ENCODE measurements at places on chromosomes 7 and 10.
A peak's percentile ranks its signal among the peaks of the same experiment; 100 is the strongest.

DNA sequence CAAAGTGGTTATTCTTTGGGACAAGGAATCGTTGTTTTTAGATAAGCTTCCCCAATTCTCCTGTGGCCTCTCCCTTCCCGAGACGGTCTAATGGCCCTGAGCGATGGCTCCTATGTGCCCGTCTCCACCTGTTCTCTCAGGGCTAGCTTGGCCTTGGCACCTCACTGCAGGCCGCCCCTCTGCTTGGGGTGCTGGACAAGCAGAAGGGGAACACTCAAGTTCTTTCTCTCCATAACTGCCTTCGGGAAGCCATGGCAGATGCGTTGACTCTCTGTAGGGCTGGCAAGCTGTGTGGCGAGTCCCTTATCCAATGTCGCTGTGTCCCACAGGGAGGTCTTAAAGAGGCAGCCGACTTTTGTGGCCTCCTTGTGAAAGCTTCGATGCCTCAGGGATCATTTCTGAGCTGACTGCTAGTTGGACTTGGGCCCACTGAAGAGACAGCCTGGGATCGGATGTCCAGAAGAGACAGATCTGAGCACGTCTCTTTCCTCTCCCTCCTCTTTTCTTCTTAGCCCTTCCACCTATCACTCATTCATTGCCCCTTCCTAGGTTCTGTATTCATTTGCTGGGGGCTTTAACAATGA is 70.8 kb downstream of the GRK5 start:
- no peak for DNase-seq

- no peak for DNase-seq
These were observed 25.8 kb downstream of the STEAP1 start for GRCh38 chr7:90180011-90180585.

DNA sequence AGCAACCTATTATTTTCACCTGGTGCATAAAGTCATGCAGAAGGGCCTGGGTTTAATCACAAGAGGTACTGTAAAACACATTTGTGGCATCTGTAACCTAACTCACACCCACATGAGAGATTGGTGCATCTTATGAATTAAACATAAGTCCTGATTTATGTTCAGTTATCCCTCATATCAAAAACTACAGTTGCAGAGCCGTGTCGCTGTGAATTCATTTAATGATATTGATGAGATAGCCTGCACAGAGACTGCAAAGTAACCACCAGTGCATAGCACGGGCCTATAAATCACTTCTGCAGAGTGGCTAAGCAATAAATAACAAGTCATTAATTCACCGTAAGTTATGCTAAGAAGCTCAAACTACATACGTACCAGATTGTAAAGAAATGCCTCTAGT is 178.2 kb downstream of the RELN start:
- no peak for DNase-seq

- no peak for DNase-seq
These were observed 57.6 kb downstream of the SGMS1 start for GRCh38 chr10:50566150-50566549.

- no peak for DNase-seq
These were observed 310.4 kb downstream of the CAMK1D start for GRCh38 chr10:12659706-12660105.

GRCh38 chr10:58064714-58065528 is 202.8 kb downstream of the IPMK start:
- peak; percentile 53 for DNase-seq

- no peak for DNase-seq
These were observed 147.0 kb upstream of the SLC13A1 start for GRCh38 chr7:123346766-123347165.

GRCh38 chr7:100432621-100433275 is 3.1 kb downstream of the MEPCE start:
- DNase-seq, result no peak

- DNase-seq, result peak; percentile 35
These were observed 96.6 kb downstream of the MKLN1 start for GRCh38 chr7:131424219-131424822.

- DNase-seq, result no peak
These were observed 868.9 kb upstream of the AUTS2 start for GRCh38 chr7:68729371-68729770.

DNA sequence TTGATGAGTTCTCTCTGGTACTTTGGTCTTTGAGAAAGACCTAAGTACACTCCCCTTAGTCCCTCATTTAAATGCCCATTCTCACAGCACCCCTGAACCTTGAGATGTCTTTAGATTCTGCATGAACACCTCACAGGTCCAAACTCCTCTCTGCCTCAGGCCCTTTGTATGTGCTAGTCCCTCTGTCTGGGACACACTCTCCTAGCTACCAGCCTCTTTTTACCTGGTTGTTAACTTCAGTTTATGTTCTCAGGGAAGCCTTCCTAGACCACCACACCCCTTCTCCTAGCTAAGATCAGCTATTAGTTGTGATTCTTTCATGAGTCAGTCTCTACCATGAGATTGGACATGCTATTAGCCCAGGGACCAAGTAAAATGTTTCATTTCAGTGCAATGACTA is 86.4 kb downstream of the PLCE1 start:
- no peak for DNase-seq

DNA sequence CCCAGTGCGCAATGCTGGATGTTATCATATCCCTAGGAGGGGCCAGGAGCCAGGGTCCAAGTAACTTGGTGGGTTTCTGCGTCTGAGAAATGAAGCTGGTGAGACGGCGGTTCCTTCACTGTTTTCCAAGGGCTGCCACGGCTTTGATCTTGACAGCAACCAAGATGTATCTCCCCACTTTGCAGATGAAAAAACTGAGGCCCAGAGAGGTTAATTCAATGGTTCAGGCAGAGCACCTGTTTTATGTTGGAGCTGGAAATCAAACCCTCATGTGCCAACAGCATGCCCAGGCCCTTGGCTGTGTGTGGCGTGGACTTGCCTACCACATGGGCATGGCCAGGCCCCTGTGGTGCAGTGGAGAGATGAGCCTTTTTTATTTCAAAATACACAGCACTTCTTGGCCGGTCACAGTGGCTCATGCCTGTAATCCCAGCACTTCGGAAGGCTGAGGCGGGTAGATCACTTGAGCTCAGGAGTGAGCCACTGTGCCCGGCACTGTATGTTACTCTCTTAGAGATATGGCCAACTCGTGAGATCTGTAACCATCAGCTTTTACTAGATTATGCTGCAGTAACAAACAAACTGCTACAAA is 225.2 kb upstream of the SH2B2 start:
- DNase-seq, result no peak

DNA sequence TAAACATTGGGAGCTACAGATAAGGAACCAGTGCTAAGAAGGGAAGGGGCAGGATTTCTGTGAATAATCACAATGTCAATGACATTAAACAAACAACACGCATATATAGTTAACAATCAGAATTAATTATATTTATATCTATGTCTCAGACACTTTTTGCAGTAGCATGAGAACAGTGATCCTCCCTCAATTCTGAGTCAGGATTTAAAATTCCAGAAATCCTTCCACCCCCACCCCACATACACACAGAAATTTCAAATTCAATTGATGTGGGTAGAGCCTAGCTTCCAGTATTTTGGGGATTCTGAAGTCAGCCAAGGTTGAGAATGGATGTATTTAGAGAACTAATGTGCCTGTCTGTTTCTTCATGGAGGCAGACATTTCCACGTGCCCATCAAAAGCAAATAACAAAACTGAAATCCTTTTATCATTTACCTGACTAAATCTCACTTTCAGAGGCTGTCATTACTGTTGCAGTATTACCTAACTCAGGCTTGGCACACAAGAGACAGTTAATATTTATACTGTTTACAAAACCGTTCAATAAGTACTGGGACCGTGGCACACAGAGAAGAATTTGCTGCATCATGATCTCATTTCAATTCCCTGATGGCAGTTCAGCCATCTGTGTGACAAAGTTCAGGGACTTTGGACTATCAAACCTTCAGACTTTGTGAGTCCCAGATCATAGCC is 116.6 kb upstream of the PALS2 start:
- DNase-seq, result peak; percentile 89
